ENCODE measurements at places on chromosomes 6 and 20.

- DNase-seq: no peak
Measured at GRCh38 chr6:111727802-111728201, 122.1 kb upstream of the TRAF3IP2 start.

- DNase-seq: no peak
Measured at GRCh38 chr20:53399592-53400335, 193.9 kb downstream of the ZNF217 start.

GRCh38 chr6:134287859-134288537, 29.9 kb downstream of the SGK1 start:
- no peak for DNase-seq

DNA sequence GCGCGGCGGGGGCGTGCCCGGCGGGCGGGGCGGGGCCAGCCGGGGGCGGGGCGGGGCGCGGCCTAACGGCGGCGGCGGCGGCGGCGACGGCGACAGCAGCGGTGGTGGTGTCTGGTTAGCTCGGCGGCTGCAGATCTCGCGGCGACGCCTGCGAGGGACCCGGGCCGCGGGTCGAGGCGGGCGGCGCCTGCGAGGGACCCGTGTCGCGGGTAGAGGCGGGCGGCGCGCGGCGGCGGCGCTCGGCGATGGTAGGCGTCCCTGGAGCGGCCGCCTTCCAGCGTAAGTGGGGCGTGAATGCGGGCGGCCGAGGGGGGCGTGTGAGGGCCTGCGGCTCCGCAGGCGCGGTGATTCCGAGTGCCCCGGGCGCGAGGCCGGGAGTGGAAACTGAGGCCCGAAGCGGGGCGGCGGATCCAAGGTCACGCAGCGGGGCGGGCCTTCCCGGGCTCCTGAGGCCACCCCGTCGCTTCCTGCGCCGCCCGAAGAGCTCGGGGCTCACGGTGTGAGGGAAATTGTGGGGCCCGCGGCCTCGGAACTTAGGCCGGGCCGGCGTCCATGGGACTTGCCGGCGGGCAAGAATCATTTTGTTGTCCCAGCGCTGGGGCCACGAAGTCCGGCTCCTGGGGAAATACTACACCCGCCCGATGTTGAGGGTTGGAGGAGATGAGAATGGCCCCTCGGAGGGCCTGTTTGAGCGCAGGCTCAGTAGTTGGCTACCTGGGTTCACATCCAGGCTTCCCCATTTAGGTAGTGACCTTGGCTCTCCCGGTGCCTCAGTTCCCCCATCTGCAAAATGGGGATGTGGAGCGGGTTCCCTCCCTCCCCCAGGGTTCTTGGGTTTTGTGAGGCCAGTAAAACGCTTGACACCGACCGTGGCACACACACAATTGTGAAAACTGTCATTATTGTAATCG, at the start of gene CBFA2T2:
TSS of gene CBFA2T2 (plus strand) at position 74 of the 911 bp plus-strand sequence. CDS start at position 246, 172 bp downstream.
- DNase-seq: peak; percentile 11

DNA sequence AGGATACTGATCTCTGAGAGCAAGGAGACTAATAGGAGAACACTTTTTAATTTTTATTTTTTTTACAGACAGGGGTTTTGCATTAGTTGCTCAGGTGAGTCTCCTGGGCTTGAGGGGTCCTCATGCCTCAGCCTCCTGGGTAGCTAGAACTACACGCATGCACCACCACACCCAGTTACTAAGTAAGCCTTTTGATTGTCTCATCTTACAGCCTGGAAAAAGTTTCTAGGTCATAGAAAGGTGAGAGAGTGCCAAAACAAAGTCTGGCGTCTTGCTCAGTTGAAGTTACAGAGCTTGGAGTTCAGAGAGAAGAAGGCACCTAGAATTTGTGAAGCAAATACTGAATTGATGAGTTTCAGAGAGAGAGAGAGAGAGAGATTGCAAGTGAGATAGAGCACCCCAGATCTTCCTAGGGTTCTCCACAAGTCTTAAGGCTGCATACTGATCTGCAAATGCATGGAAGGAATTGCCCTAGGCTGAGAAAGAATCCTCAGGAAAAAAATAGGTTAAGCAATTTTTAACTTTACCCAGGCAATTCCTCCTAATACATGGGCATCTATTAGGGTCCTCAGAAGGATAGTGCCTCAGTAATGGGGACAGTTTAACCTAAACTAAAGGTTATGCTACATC, 37.6 kb upstream of the PHIP start:
- no peak for DNase-seq

DNA sequence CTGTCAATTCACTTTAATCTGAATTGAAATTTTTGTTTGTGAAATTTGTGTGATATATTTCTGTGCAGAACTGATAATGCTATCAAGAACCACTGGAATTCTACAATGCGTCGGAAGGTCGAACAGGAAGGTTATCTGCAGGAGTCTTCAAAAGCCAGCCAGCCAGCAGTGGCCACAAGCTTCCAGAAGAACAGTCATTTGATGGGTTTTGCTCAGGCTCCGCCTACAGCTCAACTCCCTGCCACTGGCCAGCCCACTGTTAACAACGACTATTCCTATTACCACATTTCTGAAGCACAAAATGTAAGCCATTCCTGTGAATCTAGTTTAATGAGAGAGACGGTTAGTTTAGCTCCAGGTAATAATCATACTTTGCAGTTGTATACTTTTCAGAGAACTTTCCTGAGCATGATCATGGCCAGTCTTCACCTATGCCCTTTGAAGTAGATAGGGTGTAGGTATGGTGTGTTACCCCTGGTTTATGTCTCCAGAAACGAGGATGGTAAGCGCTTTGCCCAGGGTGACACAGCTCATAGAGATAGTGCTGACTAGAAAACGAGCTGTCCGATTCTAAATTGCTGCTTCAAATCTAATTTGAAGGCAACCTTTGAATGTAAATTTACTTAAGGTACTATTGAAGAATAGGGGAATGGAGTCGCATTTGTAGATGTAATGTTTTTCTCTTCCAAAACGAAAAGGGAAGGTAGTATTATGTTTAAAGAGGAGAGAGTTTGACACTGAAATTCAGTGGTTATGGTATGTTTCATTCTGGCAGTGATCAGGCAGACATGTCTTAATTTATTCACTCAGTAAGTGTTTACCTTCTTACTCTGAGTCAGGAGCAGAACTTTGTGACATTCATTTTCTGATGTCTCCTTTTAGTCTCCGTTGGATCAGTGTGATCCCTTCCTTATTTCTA, 11.4 kb downstream of the MYB start:
- DNase-seq: no peak

DNA sequence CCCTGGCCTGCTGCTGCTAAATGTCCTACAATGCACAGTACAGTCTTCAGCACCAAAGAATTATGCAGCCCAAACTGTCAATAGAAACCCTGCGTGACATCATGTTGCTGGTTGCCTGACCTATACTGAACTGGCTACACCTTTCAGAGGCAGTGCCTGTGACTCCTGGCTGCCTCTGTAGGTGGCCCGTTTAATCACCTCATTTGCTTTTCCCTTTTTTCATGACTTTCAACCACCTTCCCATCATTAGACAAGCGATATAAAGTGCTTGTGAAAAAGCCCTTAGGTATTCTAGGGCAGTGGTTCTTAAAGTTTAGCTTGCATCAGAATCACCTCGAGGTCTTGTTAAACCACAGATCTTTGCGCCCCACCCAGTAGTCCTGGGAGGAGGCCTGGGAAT, 33.0 kb upstream of the RIPOR2 start:
- DNase-seq: no peak

- DNase-seq: no peak
Measured at GRCh38 chr6:61887423-61887822, 398.6 kb downstream of the KHDRBS2 start.

DNA sequence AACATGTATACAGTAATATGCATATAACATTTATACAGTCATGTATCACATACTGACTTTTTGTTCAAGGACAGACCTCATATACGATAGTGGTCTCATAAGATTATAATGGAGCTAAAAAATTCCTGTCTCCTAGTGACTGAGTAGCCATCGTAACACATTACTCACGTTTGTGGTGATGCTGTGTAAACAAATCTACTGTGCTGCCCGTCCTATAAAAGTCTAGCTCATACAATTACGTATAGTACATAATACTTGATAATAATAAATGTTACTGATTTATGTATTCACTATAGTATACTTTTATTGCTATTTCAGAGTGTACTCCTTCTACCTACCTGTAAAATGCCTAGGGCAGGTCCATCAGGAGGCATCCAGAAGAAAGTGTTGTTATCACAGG, 17.4 kb downstream of the SERAC1 start:
- DNase-seq: no peak
